Breast epithelium (tissue), 4 donors: ENCODE measurements at places on chromosomes 1 and 21. TPM values are rescaled to one million over a fixed set of nuclear protein-coding genes. Genes with fewer than 3 reads are reported as not detected.

DNA sequence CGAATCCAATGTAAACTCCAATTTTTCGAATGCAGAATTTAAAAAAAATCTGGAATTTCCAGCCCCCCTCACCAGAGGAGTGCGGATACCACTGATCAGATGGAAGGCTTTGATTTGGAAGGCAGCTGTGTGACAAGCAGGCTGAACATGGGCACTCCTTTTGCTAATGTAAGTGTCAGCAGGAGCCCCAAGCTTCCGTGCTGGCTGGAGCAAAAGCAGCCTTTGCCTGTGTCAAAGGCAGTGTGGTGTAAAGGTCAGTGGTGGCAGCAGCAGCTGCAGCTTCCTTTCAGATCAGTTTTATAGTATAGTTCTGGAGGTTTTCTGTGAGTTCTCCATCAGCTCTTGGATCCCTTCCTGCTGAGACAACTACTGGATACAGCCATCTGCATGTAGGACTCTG lies 259.9 kb downstream of the CTH start:
- no peaks in the 10 kb centered on the region for H3K36me3 ChIP-seq
- no peak overlapping the region for H3K27ac ChIP-seq
- H3K27me3 ChIP-seq: no peaks in the 10 kb centered on the region
- DNase-seq: no peak
- no peak overlapping the region for H3K4me3 ChIP-seq
- no peaks in the 10 kb centered on the region for H3K4me1 ChIP-seq

DNA sequence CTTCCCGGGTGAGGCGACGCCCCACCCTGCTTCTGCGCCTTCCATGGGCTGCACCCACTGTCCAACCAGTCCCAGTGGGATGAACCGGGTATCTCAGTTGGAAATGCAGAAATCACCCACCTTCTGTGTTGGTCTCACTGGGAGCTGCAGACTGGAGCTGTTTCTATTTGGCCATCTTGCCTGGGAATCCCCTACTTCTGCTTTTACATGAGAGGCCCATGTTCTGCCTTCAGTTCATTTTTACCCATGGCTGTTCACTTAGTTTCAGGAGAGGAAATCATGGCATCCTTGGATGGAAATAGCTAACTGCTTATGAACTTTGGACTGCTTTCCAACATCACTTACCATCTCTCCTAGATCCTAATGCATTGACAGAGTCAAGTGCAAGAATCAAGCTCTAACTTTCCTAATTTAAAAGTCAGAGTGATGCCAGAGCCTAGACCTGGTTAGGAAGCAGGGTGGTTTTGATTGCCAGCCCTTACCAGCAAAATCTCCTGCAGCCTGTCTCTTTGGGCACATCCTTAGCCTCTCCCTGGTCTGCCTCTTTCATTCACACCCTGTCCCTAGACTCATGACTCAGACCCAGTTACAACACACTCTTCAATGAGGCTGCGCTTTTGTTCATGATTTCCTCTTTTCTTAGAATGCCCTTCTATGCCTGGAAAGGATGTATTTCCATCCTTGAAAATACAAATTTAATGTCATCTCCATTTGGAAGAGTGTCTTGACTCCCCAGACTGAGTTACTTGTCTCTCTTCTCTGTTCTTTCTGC lies 137.2 kb downstream of the KCTD3 start:
- H3K27ac ChIP-seq: no peak overlapping the region
- H3K27me3 ChIP-seq: no peaks in the 10 kb centered on the region
- no peak for DNase-seq
- no peaks in the 10 kb centered on the region for H3K4me1 ChIP-seq

MEX3A gene
- total RNA-seq: 0.32 TPM

DNA sequence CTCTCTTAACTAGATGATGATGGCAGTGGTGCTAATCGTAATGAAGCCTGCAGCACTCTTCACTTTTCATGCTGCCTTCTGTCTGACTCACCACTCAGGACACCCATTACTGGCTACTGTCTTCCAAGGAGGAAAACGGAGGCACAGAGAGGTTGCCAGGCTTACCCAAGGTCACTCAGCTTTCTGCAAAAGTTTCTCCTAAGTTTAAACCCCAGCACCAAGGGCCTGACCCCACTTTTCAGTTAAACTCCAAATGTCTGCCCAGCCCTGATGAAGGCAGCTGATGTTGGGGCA lies 78.1 kb upstream of the RUNX3 start:
- DNase-seq: no peak
- H3K27me3 ChIP-seq: peaks cover 11% of the 10 kb centered on the region
- H3K4me1 ChIP-seq: no peaks in the 10 kb centered on the region
- H3K36me3 ChIP-seq: no peaks in the 10 kb centered on the region

DNA sequence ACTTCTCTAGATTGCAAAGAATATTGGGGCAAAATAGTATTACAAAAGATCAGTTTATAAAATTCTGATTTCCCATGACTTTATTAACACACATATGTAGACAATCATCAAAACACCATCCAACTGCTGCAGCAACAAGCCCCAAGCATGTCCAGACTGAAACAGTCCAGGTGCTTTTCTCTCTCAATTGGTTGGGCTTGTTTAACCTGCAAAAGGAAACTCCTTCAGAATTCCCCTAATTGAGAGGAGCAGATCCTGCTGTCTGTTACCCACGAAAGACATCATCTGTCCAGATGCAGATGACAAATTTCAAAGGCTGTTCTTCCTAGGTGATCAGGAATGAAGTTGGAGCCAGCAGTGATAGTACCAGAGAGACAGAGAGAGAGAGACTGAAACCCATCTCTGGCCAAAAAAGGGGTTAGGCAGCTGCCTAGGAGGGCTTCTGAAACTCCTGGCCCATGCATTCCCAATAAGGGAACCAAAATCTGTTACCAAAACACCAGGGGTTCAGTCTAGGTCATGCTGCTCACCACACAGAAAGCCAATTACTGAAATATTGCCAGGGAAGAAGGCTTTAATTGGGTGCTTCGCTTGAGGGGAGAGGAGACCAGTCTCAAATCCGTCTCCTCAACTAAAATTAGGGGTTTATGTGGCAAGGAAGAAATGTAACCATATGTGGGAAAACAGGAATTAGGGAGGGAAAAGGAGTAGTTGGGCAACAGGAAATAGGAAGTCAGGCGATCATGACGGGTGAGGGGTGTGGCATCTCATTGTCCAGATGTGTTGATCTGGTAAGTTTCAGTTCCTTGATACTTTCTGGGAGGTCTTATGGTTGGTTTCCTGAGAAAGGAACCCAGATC lies 34.7 kb upstream of the RGL1 start:
- DNase-seq: no peak
- no peaks in the 10 kb centered on the region for H3K36me3 ChIP-seq
- no peaks in the 10 kb centered on the region for H3K27me3 ChIP-seq
- H3K27ac ChIP-seq: no peak overlapping the region

CFAP57 gene
- 0.88 TPM for total RNA-seq

TRIM46 gene
- total RNA-seq: 1.5 TPM
